ENCODE measurements at places on chromosomes 7 and 10.

DNA sequence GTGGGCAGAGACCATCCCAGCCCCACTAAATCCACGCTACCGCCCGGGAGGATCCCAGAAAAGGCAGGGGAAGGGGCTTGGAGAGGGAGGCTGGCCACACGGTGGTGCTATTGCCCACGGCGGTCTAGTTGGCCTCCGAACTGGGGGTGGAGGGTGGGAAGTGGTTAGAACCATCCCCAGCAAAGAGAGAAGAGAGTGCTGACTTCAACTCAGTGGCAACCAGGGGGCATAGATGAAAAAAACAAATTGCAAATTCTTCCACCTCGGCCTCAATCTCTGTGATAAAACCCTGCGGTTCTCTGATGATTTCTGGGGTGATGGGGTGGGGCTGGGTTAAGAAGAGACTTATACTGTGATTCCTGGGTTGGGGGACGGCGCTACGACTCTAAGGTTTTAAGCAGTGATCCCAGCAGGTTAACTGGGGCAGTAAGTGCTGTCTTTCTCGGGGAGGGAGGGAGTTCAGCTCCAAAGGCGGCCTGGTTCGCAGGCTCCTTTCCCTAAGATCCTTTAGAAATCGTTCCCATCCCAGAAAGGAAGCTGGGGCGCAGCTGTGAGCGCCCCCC lies 154.5 kb upstream of the LYZL2 start:
- DNase-seq, result peak; percentile 90

GRCh38 chr10:85649461-85649860 lies 717.1 kb downstream of the GRID1 start:
- DNase-seq, result no peak

GRCh38 chr7:101099969-101100781 lies 14.9 kb downstream of the TRIM56 start:
- peak; percentile 63 for DNase-seq

GRCh38 chr10:120495226-120496009 lies 38.4 kb downstream of the PLPP4 start:
- DNase-seq, result no peak

GRCh38 chr7:75639886-75640190 lies 98.9 kb downstream of the HIP1 start:
- DNase-seq, result no peak

GRCh38 chr10:12414278-12414989 lies 65.1 kb downstream of the CAMK1D start:
- DNase-seq, result no peak

- no peak for DNase-seq
Observed at GRCh38 chr10:131224106-131224505, 87.4 kb downstream of the TCERG1L start.

- peak; percentile 99 for DNase-seq
Observed at GRCh38 chr10:67884313-67884841, at the start of gene SIRT1. Gene SIRT1, plus strand, starts transcription at chr10:67884656. Its CDS starts 66 bp downstream, at chr10:67884722.

GRCh38 chr7:50939021-50939420 lies 156.3 kb upstream of the GRB10 start:
- DNase-seq, result peak; percentile 12

DNA sequence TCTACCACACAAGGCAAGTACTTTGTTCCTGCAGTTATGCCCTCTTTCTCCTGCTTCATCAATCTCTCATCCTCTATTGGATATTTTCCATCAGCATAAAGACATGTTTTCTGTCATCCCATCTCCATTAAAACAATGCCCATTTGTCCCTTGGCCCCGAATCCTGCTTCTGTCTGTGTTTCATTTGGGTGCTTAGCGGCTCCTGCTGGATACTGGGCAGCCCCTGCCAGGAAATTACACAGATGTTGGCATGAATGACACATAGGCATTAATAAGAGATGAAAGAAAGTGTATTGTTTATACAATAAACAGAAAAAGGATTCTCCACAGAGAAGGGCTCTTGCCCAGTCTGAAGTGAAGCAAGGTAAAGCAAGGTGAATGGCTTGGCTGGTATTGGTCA lies 765.3 kb downstream of the REEP3 start:
- DNase-seq, result no peak

GRCh38 chr7:44320141-44320540 lies 5.3 kb downstream of the CAMK2B start:
- no peak for DNase-seq

DNA sequence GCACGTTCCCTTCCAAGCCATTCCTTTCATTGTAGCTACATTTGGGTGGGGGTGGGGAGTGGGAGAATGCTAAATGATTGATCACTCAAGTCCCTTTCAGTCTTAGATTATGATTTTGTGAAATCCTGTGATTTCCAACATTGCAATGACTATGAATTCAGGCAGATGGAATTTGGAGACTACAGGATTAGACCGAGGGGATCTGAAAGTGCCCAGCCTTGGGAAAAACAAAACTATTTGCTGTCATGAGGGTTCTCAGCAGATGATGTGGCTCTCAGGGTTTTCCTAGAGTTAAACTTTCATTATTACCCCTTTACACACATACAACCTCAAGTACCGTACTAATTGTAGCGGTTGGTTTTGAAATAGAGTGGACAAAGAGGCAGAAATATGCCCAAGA lies 4.7 kb downstream of the MACROH2A2 start:
- DNase-seq, result no peak

GRCh38 chr10:34524369-34525091 lies 290.6 kb downstream of the PARD3 start:
- DNase-seq, result no peak

GRCh38 chr10:19168584-19168983 lies 120.0 kb downstream of the MALRD1 start:
- no peak for DNase-seq

Measured in kidney (tissue), 22 donors.